GM18507 (cell line): ENCODE measurements at places on chromosomes 4 and X.
A peak's percentile ranks its signal among the peaks of the same experiment; 100 is the strongest.

DNA sequence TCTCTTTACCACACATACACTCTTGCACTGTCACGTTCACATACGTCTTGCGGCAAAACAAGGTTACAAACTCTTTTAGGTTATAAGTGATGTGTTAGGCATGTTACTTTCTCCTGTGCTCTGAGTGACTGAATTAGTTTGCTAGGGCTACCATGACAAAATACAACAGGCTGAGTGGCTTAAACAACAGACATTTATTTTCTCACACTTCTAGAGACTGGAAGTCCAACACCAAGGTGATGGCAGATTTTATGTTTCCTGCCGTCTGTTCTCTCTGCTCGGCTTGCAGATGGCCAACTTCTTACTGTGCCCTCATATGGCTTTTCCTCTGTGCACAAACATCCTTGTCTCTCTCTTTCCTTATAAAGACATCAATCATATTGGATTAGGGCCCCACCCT lies 1224.3 kb upstream of the TENM3 start:
- DNase-seq: no peak

DNA sequence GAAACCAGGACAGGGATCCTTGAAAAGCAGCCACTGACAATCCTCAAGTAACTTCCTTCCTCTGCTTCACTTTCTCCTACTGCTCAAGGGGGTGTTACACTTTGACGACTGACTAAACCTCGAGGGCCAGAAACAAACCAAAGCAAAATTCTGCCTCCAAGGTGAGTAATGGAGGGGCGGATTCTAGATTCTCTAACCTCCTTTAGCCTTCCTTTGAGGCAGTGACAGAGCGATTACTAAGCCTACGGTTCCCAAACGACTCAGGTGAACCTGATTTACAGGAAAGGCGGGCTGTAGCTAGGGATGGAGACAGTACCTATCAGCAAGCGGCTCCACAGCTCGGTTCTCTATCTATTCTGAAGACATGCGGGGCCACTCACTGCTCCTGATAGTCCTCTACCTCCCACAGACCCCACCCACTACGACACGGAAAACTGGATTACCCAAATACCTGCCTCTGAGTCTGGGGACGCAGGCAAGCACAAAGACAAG lies 487 bp downstream of the TBCK start:
- no peak for DNase-seq

DNA sequence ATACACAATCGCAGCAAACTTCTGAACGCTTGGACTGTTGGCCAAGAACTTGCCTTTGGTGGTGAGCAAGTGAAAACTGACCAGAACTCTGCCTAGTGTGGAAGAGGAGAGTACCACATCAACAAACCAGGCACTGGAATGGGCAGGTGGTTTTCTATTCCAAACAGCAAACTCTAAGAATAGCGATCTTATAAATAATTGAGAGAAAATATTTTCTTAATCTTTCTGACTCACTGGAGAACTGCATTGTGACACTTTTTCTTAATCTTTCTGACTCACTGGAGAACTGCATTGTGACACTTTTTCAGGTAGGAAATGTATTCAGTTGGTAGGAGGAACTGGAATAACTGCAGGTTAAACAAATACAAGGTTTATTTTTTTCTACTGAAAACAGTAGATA lies 57.0 kb upstream of the SORBS2 start:
- DNase-seq: no peak

DNA sequence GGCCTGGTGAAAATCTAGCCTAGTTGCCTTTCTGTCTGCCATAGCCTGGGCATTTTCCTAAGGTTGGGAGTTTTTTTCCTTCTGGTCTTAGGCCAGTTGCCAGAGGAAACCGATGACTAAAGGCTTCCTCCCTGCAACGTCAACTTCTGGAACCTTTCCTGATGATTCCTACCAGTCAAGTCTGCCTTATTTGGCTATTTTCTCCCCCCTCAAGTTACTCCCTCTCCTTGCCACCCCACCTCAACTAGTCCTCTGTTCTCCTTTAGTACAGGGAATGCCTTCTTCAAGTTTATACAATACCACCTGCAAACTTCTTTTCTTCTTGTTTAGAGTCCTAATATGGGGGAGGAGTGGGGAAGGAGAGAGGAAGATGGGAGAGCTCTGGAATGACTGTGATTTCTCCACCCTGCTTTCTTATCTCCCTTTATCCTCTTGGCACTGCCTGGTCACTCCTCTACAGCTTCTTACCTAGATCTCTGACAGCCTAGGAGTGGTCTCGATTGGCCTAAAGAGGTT lies 10.6 kb downstream of the MSN start:
- no peak for DNase-seq

- DNase-seq: no peak
These were observed 232.9 kb upstream of the ANKRD50 start for GRCh38 chr4:124945422-124945821.

GRCh38 chr4:38860788-38861424 lies 4.3 kb upstream of the TLR6 start:
- DNase-seq: peak; percentile 46

GRCh38 chr4:78510681-78511080 lies 40.9 kb upstream of the ANXA3 start:
- DNase-seq: no peak

DNA sequence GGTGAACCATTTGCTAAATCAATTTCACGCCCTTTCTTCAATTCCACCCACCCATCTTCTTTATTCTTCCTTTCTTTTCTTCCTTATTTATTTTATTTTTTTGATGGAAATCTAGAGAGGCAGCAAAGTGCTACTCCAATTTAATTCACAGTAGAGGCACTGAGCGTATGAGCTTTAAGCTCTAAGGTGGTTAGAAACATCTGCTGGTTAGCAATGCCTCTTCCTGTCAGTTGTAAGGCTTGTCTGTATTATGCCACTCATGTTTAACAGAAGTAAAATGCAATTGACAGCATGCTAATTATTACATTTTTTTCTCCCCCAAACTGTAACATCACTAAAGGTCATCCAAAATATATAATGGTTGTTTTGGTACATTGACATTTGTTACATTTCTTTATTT lies 103.8 kb downstream of the EPHA5 start:
- DNase-seq: no peak

DNA sequence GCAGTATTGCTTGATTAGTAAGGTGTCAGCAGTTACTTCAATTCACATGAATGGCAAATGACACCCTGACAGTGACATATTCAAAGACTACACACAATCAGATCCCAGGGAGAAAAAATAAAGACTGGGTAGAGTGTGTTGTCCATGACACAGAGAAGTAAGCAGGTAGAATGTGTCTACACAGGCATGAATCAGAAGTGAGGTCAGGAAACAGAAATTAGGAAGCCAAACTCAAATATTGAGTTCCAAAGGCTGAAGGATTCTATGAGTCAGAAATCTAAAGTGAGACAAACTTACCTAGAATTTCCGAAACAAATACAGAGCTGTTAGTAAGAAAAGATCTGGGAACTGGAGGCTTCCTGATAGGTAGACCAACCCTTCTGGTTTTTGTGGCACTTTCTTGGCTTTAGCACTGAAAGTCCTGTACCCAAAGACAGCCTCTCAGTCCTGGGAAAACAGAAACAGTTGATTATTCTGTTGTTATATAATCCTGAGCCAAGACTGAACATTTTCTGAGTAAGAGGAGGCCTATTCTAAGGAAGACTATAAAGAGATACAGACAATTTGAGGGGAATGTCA lies 24.3 kb upstream of the GLRA2 start:
- DNase-seq: no peak

DNA sequence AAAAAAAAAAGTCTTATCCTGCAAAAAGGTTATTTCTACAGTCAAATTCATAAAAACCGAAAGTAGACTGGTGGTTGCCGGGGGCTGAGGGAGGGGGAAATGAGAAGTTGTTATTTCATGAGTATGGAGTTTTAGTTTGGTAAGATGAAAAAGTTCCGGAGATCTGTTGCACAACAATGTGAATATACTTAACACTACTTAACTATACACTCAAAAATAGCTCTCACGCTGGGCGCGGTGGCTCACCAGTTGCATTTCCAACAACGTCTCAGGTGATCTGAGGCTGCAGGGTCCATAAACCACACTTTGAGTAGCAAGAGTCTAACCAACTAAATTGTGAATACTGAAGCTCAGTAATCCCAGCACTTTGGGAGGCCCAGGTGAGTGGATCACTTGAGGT lies 52.4 kb downstream of the ANOS1 start:
- no peak for DNase-seq

DNA sequence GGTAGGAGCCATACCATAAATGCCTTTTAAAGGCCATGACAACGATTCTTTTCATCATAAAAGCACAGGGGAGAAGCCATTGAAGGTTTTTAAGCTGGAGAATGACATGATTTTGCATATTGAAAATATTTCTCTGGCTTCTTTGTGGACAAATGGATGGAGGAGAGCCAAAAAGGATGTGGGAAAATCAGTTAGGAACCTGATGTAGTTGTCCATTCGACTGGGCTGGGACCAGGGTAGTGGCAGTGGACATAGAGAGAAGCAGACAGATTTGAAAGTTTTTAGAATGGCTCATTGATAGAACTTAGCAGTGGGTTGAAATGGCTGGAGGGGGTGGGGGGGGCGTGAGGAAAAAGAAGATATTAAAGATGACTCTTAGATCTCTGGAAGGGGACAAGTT lies 19.7 kb upstream of the MSN start:
- DNase-seq: no peak

DNA sequence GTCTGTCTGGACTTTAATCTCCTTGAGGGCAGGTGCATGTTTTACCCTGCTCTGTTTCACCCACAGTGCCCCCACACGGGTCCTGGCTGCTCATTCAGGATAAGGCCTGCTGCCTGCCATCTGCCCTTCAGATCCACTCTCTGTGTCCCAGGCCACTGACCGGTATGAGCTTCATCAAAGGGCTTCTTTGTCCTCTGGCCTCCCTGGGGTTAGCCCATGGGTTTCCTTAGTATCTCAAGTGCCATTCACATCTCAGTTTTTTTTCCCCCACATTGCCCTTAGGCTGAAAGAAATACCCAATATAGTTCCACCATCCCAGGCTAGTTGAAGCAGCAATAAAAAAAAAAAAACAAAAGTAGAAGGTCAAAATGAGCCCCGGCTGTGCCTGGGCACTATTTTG lies 9.3 kb downstream of the CD99L2 start:
- DNase-seq: no peak

DNA sequence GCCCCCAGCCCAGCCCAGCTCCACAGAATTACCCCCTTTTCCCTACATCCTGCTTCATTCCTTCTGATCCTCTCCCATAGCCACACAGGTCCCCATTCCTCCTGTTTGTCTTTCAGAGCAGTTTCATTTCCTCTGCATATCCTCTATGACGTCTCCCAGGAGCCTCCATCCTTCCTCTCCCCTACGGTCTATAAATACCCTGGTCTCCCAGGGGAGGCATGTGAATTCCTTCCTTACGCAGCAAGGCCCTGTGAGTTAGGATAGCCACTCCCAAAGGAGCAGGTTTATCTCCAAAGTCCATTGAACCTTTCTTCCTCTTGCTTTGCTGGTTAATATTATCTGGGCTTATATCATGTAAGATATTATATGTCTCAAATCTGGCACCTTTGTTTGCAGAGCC lies 8.4 kb upstream of the APLN start:
- no peak for DNase-seq

DNA sequence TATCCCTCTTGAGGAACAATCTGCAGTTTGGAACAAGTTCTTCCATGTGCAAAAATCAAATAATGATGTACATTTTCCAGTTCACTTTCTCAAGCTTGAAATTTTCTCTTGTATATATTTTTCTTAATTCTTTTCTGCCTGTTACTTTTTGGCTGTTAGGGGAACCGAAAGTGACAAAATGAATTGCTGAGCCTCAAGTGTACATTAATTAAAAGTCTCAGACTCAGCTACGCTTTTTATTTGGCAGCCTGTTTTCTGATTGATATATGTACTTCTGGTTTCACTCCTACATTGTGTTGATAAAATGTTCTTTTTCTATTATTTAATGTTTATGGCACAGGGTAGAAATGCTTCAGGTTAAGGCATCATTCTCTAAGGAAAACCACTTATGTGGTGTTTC lies 999.5 kb downstream of the PDHA2 start:
- no peak for DNase-seq

DNA sequence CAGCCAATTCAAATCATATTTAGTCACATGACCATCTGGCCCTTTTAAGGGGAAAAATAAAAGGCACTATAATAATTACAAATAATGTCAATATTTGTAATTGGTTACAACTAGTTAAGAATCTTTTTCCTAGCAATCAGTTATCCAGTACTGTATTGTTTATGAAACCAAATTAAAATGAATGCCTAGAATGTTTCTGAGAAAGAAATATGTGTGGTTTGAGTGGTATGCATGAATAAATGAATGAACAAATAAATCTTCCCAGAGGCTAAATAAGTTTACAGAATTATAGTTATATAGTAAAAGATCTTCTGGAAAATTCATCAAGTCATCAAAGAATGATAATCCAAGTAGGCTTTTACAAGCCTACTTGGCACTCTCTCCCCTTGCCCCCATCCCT lies 55.8 kb upstream of the F8A3 start:
- DNase-seq: no peak

- DNase-seq: no peak
These were observed 40.3 kb downstream of the PPP3CA start for GRCh38 chr4:101306764-101307615.

DNA sequence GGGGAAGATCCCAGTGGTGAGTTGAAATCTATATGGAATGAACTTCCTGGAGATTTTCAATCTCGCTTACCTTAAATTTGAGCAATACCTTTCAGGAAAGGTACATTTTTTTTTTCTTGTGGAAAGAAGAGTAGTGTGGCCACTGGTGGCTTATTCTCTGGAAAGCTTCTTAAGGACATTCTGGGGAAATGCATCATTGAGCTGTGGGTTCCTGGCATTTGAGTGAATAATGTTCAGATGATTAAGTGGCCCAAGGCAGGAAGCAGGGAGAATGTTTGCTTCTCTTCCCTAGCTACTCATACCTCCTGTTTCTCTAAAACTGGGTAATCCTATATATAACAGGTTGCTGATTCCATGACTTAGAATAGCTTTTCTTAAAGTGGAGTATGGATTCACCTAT lies 31.8 kb downstream of the STAG2 start:
- DNase-seq: no peak

GRCh38 chr4:36242629-36243354 lies 1.5 kb downstream of the ARAP2 start:
- no peak for DNase-seq
